ENCODE measurements at places on chromosomes 12 and 14.

GRCh38 chr12:49750027-49750995 lies 9.0 kb downstream of the TMBIM6 start:
- no peak for DNase-seq

DNA sequence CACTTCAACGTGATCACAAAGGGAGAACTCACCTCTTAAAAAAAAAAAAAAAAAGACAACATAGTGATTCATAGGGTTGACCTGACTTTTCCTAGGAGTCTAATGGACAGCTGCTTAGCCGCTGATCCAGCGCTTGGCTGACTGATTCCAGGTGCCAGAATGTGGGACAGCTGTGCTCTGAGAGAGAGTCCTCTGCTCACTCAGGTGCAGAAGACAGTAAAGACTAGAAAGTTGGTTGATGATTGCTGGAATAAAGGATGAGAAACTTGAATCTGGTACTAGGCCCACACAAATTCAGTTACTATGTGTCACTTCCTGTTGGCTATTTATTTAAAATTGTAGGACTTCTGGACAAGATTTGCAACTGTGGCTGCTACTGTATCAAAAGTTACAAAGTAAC lies 229.4 kb downstream of the CHST11 start:
- DNase-seq, result no peak

- no peak for DNase-seq
Observed at GRCh38 chr14:37051680-37052079, 120.7 kb downstream of the SLC25A21 start.

DNA sequence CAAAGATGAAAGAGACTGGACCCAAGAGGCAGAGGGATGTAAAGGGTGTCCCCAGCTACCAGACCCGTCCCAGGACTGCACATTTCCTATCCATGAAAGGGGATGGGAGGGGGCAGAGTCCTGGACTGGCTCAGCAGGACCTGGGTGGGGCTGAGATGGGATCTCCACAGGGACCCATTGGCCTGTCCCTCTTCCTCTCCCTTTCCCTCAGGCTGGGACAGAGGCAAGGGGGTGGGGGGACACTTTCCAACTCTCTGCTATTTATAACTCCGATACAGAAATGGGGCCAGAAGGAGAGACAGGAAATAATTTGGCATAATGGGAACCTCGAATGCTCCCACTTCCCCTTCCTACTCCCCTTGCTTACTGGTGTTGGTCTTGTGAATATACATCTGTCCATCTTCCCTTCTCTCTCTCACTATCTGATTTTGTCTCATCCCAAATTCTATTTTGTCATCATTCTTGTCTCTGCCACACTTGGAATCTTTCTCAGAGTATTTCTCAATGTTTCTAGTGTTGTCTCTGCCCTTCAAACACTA lies 1.1 kb upstream of the ITGA7 start:
- no peak for DNase-seq

DNA sequence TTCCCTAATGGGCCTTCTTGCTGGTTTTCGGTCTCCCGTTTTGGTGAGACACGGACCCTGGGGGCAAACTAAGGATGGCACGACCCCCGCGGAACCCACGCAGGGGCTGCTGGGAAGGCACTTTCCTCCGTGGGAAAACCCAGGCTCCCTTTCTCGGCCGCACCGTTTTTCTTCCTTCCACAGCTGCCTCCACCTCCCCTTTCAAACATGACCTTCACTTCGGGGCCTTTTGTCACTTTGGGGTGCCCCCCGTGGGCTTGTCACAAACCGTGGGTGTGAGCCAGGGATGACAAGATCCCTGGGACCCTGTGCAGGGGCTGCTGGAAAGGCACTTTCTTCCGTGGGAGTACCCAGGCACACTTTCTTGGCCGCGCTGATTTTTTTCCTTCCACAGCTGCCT lies 268.7 kb downstream of the ALG10 start:
- no peak for DNase-seq

DNA sequence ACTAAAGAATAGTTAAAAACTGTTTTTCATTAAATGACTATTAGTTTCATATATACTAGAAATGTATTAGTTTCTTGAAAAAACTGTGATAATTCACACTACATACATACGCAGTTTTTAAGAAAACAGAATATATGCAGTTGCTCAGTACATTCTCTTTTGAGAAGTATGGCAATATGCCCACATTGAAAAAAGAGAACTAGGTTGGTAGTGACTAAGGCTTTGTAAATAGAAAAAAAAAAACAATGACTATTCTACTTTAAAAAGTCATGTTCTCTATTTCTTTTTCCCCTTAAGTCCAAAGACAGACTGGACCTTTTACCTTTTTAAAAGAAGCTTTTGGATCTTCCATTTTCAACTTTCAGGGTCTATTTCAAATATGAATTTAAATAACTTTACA lies 25.0 kb downstream of the SNX6 start:
- no peak for DNase-seq

- DNase-seq, result no peak
Observed at GRCh38 chr14:48957486-48957885, 628.7 kb downstream of the RPS29 start.

GRCh38 chr12:100799770-100800169 lies 5.2 kb downstream of the ANO4 start:
- DNase-seq, result no peak

DNA sequence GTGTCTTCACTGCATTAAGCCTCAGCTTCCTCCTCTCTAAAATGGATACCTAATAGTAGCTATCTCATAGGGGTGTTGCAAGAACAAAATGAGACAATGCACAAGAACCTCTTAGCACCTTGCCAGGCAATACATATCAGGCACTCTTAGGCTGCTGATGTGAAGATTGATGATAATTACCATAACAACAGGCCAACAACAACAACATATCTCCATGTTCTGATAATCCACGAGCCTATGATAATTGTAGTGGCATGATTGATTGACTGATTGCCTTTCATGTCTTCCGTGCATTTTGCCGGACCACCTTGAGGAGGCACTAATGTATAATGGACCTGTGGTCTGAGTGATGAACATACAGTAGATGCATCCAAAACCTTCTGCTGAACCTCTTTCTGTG lies 50.7 kb upstream of the WSCD2 start:
- no peak for DNase-seq

GRCh38 chr14:104265918-104266630 lies 127.7 kb downstream of the KIF26A start:
- DNase-seq, result no peak

- no peak for DNase-seq
Observed at GRCh38 chr12:115172521-115172920, 488.5 kb upstream of the TBX3 start.

- DNase-seq, result no peak
Observed at GRCh38 chr12:49471557-49471956, 67.3 kb upstream of the KCNH3 start.

DNA sequence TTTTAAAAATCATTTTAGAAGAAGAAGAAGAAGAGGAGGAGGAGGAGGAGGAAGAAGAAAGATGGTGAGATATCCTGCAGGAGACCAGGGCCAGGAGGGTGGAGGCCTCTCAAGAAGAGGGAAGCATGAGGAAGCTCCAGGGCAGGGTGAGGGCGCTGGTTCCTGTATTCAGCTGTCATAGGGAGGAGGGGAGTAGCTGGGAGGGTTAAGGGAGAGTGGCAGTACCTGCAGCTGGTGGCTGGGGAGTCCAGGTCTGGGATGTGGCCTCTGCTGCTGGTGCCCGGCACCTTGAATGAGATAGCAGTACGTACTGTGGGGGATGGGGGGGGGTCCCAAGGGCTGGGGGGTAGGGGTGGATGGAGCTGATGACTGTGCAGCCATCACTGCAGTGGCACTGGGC lies 9.8 kb downstream of the RBP5 start:
- DNase-seq, result no peak

DNA sequence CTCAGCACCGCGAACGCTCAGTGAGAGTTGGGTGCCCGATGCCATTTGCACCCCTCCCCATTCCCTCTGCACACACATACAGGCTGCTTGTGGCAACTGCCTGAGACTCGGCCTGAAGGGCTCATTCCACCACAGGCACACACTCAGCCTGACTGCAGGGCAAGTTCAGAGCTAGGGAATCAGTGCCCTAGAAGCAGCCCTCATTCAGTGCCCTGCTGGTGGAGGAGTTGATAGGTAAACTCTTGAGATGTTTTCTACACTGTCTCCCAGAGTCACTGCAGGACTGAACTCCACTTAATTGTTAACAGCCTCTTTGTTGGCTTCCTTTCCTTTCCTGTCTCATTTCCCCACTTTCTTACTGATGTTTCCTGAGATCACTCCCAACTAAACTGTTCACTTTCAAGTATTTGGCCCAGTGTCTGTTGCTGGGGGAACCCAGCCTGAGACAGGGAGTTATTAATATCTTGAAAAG lies 16.9 kb downstream of the PPP1R36 start:
- no peak for DNase-seq

DNA sequence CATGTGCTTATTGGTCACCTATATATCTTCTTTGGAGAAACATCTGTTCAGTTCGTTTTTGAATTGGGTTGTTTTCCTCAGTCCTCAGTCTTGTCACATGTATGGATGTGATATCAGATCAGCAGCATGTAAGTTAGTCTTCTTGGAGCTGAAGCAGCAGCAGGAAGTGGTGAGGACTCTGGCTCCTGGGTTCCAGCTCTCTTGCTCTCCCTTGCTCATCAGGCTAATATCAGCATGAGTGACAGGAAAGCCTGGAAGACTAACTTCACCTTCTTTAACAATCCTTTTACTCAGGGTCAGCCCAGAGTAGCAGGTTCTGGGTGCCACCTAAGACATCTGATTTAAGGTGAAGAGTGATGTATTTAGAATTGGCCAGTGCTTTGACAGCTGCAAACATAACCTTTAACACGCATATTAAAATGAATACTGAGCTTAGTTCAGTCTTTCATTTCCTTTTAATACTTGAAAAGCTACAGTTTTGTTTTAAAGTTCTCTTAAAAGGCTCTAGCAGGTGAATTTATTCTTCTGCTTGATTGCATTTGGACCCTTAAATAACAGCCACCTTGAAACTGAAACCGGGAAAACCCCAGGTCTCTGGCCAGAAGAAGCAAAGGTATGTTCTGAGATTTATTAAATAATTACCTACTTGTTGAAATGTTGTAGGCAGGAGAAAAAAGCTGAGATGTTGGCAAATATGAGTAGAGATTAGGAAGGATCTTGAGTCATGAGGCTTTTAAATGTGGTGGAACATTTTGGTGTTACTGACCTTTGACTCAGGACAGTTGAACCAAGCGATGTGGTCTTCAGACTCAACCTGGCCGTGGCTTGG lies 54.3 kb downstream of the DRAM1 start:
- DNase-seq, result no peak

DNA sequence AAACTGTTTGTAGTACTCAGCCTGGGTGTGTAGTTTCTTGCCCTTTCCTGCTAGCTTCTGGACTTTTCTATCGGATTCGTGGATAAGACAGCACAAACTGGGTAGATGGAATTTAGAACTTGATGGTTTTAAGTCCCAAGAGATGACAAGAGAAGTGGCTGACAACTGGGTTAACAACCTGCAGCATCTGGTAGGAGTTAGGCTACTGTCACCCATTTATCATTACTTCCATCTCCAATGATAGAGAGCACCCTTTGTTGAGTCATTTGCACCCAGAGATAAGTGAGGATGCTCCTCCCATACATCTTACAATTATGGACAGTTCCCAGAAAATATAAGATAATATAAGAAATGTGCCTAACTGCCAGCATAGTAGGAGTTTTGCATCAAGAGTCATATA lies 50.2 kb upstream of the FLRT2 start:
- no peak for DNase-seq

GRCh38 chr12:53842686-53843085 lies 90.9 kb upstream of the CISTR start:
- DNase-seq, result no peak

- DNase-seq, result no peak
Observed at GRCh38 chr12:129413295-129413694, 490.5 kb downstream of the TMEM132D start.

DNA sequence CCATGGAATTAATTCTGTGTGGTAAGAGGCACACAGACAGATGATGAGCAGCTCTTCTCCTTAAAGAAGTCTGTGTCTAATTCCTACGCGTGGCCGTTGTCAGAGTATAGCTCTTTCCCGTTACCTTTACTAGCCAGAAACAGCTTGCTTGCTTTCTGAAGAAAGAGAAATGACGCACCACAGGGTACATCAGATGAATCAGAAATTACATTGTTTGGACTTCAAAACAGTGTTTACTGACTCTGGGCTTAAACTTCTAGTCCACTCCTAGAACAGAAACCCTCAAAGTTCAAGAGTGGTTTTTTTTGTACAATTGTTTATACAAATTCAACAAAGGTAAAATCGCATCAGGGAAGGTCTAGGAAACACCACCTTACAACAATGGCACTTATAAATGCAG lies 29.0 kb downstream of the RNF34 start:
- no peak for DNase-seq

- no peak for DNase-seq
Observed at GRCh38 chr14:73997108-73997943, 21.8 kb downstream of the ENTPD5 start.

DNA sequence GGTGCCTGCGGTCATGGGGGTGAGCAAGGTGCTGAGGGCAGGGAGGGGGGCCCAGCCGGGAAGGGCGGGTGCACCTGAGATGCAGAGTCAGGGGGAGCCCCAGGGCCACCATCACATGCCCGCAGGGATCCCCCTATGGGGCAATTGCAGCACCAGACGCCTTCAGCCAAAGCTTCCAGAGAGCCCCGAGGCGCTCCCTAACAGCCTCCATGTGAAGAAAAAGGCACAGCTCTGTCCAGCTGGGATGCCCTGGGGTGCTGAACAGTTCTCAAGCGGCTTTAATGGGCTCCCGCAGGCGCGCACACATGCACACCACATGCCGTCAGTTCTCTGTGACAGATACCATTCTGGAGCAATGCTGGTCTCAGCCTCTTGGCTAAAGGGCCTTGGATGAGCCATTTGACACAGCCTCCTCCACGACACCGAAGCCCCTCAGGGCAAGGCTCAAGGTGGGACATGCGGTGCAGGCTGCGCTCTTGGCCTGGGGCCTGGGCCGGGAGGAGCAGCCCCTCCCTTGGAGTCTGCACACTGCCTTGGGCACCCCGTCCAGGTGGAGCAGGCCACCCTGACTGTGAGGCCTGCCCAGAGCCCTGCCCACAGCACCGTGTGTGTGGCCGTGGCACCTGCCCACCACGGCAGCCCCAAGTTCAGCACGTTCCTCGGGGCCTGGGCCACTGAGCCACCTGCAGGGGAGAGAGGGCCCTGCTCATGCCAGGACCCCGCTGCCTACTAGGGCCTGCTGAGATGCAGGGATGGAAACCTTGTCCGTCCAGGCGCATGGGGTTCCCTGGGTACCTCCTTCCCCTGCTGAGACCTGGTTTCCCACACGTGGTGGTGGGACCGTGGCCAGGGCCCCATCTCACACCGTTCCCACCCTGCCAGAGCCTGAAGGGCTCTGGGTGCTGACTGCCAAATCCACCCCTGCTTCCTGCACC lies 7.7 kb downstream of the XRCC3 start:
- no peak for DNase-seq
